ENCODE measurements at places on chromosomes 1 and 21.

DNA sequence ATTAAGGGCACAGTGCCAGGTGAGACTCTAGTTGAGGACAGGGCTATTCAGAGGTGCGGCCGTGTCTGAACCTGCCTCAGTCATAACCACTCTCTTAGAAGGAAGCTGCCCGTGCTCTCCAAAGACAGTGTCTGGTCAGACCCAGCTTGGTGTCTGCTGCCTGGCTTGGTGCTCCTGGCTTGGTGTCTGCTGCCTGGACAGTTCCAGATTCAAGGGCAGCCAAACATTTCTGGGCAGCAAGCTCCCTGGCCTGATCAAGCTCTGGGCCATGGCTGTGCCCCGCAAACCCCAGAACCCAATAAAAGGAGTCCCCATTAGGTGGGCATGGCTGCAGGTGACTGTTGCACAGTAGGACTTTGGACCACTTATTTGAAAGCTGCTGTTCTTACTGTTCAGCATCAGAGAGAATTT lies 27.7 kb downstream of the NEK2 start:
- DNase-seq = no peak

DNA sequence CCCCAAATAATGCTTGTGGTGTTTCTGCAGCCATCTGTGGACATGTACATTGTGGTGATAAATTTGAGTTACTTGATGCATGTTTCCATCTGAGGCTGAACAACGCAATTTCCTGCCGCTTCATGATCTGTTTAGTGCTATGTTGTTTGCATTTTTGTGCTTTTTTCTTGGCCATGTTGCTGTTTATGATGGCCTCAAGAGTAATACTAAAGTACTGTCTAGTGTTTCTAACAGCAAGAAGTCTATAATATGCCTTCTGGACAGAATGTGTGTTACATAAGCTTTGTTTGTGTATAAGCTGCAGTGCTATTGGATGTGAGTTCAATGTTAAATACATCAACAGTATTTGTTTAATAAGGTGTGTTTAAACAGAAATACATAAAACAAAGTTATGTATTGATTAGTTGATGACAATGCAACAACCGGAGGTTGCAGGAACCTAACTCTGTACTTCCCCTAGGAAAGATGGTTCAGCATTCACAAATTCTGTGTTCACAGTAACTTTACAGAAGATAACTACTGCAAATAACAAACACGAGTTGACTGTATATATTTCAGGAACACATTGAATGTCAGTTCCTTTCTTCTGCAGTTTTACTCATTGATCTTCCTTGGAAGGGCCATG lies 114.8 kb upstream of the USP24 start:
- no peak for DNase-seq

DNA sequence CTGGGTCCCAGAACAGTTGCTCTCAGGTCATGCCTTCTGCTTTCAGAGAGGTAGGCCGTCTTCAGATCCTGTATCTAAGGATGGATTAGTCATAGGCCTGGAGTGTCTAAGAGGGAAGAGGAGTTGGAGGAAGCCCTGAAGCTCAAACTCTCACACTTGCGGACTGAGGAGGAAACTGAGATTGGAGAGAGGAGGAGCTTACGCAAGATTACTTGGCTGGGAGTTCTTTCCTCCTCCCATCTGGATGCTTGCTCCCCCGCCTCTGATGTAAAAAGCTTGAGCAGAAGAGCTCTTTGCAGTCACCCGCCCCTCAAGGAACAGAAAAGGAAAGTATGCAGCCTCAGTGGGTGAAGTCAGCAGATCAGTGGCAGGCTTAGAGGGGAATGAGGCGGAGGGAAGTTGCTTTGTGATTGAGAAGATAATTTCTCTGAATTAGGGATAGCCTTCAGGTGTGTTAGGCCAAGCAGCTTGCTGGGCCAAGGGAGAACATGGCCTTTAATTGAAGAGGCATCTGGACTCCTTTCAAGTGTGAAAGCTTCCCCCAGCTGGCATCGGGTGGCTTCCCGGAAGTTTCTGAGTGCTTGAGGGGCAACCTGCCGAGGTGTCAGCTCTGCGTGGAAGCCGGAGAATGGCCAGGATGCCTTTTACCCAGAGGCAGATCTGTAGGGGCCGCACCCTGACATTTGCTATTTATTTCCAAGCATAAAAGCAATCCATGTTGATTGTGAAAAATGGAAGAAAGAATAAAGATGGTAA lies 6.6 kb downstream of the ADORA1 start:
- DNase-seq = no peak

DNA sequence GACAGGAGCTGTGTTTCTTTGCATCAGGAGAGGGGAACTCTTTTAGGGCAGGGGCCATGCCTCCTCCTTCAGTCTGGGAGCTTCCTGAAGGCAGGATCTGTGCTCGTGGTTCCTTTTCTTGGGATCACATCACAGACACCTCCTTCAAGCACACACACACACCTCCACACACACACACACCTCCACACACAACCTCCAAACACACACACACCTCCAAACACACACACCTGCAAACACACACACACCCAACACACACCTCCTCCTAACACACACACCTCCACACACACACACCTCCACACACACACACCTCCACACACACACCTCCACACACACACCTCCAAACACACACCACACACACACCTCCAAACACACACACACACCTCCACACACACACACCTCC lies 10.5 kb downstream of the LGR6 start:
- DNase-seq = no peak

- DNase-seq = no peak
These were observed 255.6 kb upstream of the DPYD start for GRCh38 chr1:98176414-98176813.

DNA sequence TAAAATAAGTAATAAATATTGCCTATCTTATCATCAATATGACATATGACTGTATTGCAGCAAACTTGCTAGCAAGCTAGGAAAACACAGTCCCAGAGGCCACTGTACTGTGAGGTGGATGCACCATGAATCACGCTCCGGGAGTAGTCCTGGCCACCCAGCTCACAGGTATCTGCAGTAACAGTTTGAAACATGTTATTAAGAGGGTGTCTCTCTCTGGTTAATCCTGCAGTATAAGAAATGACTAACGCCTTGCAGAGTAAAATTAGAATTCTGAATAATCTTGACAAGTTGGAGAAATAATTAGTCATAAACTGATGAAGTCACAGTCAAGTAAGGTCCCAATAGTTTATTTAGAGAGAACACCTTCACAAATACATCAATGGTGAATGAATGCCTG lies 34.0 kb upstream of the DPT start:
- DNase-seq = no peak

- no peak for DNase-seq
These were observed 957.4 kb upstream of the NCAM2 start for GRCh38 chr21:20040768-20041167.

DNA sequence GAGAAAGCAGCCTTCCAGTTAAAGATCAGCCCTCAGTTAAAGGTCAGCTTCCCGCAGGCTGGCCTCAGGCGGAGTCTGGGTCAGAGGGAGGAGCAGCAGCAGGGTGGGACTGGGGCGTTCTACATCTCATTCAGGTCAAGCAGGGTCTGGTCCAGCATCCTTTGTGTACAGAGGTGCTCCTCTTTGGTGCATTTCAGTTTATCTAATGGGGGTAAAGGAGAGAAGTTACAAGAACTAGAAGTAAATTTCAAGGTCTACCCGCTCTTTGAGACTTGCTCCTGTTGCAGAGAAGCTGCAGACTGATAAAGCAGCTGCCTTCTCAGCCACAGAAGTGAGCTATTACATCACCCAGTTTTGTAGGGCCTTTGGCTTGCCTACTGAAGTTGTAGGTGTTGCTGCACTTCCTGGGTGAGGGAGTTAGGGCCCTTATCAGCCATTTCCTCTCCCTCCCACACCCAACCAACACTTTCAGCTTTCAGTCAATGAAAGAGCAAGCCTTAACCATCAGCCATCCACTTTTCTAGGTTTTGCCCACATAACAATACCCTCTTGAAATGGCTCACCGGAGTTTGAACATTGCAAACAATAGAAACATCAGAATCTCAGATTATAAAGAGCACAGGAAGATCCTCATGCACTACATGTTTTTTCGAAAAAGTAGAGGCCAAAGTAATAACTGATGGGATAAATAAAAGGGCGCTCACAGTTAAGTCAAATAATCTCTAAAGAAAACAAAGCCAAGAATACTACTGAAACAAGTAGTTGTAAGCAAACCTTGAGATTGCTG lies 2.8 kb upstream of the NUP210L start:
- DNase-seq = peak; percentile 65

GRCh38 chr1:203055161-203055799 lies 29.0 kb downstream of the PPFIA4 start:
- DNase-seq = no peak

- DNase-seq = no peak
These were observed 21.4 kb downstream of the SLC16A1 start for GRCh38 chr1:112934577-112934976.

GRCh38 chr21:41361053-41361785 lies 608 bp upstream of the MX2 start:
- no peak for DNase-seq

DNA sequence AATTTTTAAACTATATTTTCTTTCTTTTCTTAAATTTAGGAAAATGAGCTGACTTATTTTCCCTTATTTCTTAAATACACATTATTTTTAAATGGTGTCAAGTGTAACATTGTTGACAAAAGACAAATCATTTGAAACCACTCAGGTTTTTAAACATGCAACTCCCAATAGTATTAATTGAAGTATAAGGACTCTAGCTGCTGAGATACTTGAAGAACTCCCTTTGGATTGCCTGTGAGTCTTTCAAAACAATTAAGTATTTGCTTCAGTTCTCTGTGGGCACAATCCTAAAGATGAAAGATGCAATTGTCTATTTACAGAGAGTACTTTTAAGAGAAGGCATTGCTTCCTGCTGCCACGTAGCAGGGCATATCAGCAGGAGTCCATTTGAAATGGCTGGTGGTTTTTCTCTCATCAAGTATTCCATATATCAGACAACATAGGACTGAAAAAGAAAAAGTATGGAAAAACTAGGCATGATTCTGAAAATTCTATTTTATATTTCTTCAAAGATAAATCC lies 373.4 kb downstream of the NEGR1 start:
- DNase-seq = no peak

- DNase-seq = no peak
These were observed 1.2 kb downstream of the CROCC start for GRCh38 chr1:16922885-16923431.

GRCh38 chr1:199955235-199955634 lies 72.3 kb upstream of the NR5A2 start:
- DNase-seq = no peak

- DNase-seq = no peak
These were observed 270.2 kb downstream of the DISC1 start for GRCh38 chr1:231896806-231897205.

GRCh38 chr1:36528361-36529349 lies 45.9 kb upstream of the CSF3R start:
- DNase-seq = no peak

DNA sequence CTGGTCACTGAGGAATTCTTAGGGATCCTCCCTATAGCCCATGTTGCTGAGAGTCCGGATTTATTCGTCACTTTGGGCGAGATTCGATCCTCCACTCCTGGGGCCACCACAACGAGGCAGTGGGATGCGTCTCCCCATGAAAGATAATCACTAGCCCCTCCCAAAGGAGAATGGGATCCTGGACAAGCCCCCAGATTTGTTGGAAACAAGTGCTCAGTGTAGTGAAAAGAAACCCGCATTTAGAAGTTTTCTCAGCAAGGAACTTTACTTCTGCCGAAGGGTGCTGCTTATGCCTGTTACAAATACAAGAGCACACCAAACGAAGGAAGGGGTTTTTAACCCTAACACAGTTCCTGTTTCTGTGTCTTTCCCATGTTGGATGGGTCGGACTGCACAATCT lies 83.3 kb downstream of the ZFYVE9 start:
- DNase-seq = no peak

GRCh38 chr1:91024481-91025119 lies 2.8 kb upstream of the ZNF644 start:
- DNase-seq = no peak

GRCh38 chr1:211630236-211631081 lies 45.0 kb downstream of the NEK2 start:
- no peak for DNase-seq

DNA sequence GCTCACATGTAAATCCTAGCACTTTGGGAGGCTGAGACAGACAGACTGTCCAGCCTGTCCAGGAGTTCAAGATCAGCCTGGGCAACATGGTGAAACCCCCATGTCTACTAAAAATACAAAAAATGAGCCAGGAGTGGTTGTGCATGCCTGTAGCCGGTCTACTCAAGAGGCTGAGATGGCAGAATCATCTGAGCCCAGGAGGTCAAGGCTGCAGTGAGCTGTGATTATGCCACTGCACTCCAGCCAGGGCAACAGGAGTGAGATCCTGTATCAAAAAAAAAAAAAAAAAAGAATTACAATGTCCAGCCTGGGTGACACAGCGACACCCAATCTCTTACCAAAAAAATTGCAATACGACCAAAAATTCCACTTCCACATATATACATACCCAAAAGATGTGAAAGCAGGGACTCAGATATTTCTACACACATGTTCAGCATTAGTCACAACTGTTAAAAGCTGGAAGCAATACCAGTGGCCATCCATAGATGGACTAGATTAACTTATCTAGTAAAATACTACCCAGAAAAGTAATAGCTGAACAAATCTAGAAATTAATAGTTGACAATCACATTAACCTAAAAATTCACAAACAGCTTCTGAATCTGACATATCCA lies 49.2 kb downstream of the ASH1L start:
- DNase-seq = no peak

- peak; percentile 23 for DNase-seq
These were observed 473 bp upstream of the BRDT start for GRCh38 chr1:91948501-91949355.

DNA sequence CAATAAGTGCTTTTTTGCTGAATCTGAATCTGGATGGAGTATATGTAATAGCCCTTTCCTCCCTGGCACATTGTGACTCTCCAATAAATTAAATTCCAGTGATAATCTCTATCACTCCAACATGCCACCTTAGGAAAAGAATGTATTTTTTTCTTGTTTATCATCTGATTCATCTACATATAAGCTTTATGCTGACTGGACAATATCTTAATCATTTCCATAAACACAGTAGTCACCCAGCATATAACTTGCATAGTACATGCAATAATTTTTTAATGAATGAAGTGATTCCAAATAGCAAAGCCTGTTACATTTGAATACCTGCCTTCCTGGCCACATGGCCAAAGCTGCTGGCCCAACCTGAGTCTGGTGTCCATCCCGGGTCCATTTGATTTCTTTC lies 477.6 kb upstream of the USP24 start:
- DNase-seq = no peak

DNA sequence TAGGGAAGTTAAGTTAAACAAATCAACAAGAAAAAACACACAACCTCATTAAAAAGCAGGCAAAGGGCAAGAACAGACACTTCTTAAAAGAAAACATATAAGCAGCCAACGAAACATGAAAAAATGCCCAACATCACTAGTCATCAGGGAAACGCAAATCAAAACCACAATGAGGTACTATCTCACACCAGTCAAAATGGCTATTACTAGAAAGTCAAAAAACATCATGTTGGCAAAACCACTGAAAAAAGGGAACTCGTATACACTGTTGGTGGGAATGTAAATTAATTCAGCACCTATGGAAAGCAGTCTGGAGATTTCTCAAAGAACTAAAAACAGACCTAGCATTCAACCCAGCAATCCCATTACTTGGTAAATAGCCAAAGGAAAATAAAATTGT lies 51.1 kb downstream of the HSF2BP start:
- DNase-seq = no peak

Measured in stimulated activated CD8-positive, alpha-beta memory T cell treated with anti-CD3 and anti-CD28 coated beads, Interleukin-7, amount 100 ng/mL, for 4 hours (primary cell).